ENCODE measurements at places on chromosomes 7 and 10.

DNA sequence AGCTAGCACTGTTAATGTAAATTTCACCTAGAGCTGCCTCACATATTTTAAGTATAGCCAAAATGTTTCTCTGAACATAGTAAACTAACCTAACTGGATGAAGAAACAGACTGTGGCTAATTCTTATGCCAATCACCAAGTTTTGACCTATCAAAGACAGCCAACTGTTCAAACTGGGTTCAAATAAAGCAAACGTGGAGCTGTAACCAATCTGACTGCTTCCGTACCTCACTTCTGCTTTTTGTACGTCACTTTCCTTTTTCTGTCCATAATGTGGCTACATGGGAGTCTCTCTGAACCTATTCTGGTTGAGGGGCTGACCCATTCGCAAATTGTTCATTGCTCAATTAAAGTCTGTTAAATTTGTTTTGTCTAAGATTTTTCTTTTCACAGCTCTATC is 66.3 kb upstream of the ETV1 start:
- DNase-seq: no peak

- no peak for DNase-seq
Measured at GRCh38 chr7:142002179-142002578, 6.5 kb downstream of the MGAM start.

- no peak for DNase-seq
Measured at GRCh38 chr10:3787816-3788215, 2.8 kb upstream of the KLF6 start.

DNA sequence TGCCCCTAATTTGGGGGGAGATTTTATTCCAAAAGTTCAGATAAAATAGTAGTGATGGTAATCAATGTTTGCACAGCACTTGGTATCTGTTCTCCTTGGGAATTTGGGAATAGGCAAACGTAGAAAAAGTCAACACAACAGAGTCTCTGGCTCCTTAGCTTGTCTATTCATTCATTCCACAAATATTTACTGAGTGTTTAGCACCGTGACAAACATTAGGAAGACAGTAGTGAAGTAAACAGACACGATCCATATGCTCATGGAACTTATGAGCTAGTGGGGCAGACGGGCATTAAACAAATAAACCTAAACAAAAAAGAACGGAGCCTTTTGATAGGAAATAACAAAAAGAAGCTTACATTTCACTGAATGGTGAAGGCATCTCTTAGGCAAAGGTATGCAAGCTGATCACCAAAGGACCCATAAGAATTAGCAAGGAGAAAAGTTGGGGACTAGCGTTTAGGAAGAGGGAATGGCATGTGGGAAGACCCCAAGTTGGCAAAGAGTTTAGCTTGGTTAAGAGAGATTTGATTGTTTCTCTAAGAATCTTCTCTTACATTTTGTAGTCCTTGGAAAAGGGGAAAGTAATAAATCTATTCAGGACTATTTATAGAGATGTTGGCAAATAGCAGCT is 243.9 kb upstream of the NPY start:
- no peak for DNase-seq

- DNase-seq: no peak
Measured at GRCh38 chr10:25028711-25029110, 12.3 kb downstream of the THNSL1 start.

DNA sequence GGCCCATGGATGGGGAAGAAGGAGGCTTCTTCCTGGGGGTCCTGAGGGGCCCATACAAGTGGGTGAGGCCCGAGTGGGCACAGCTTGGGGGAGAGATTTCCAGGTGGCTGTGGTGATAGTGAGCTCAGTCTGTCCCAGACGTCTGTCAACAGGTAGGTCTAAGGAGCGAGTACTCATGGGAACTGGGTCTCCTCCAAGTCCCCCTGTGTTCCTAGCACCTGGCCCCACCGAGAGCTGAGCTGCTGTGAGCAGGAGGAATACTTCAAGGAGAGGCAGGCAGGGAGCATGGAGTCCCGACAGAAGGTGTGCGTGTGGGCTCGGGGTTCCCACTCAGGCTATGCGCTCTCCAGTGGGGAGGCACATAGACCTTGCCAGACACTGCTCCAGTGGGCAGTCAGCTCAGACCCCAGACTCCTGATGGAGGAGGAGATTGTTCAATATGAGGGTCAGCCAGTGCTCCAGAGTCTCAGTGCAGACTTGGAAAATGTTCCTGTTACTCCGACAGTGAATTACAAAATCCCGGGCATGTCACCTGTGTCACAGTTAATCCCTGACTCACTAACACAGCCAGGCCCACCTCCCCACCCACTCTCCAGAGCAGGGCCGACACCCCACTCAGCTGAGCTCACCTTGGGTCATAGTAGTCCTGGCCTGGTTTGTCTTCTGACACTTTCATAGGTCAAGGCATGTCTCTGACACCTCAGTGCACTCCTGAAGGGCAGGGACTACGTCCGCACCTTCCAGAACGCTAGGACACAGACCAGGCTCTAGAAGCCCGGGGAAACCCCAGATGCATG is 28.2 kb upstream of the C10orf53 start:
- no peak for DNase-seq

GRCh38 chr7:95927756-95928155 is 155.4 kb downstream of the DYNC1I1 start:
- no peak for DNase-seq

- no peak for DNase-seq
Measured at GRCh38 chr7:94700926-94701554, 45.1 kb upstream of the SGCE start.

GRCh38 chr10:14180911-14181566 is 149.7 kb downstream of the FRMD4A start:
- no peak for DNase-seq

DNA sequence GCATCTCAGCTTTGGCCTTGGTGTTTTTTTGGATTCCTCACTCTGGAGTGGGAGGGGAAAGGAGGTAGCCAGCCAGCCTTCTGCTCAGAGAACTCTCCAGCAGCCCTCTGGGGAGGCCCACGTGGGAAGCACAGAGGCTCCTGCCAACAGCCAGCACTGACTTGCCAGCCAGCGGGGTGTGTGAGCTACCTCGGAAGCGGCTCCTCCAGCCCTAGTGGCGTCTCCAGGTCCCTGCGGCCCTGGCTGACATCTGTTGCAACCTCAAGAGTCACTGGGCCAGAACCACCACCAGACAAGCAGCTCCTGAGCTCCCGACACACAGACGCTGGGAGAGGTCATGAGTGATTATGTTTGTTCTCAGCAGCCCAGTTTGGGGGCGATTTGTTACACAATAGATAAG is 180.2 kb upstream of the FZD8 start:
- DNase-seq: peak; percentile 75

DNA sequence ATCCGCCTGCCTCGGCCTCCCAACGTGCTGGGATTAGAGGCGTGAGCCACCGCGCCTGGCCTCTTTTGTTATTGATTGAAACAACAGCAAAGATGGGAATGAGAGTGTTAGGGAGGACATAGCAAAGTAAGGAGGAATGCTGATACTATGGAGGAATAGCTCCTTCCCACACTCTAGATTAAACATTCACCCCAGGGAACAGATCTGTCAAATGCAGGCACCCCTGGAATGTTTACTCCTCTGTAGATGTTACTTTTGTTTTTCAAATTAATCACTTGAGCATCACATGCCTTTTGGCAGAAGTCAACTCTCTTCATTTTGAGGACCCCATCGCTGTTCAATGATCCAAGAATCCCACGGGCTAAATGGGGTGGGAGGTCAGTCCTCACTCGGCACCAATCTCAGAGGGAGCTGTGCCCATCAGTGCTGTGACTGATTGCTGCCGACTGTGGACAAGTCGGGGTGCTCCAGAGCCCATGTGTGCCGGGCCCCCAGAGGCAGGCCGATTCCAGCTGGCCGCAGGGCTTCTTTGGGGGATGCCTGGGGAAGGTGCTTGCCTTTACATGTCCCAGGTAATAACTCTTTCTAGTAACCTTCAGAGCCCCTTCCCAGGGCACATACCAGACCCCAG is 10.2 kb upstream of the COBL start:
- no peak for DNase-seq

GRCh38 chr7:70582927-70583895 is 548.7 kb upstream of the GALNT17 start:
- no peak for DNase-seq

DNA sequence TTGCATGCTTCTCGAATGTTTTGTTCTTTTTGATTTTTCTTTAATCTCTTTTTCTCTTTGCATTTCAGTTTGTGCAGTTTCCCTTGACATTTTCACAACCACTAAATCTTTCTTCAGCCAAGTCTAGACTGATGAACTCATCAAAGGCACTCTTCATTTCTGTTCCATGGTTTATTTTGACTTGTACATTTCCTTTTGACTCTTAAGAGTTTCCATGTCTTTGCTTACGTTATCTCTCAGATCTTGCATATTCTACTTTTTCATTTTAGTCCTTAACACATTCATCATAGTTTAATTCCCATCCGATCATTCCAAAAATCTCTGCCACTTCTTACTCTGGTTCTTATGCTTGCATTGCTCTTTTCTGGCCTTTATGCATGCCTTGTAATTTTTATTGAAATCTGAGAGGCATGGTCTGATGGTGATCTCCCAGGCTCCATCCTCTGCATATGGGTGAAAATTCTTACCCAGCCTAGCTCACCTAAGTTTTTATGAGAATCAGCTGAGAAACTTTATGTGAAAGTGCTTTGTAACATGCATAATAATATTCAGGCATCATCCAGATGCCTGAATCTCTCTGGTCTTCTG is 202.8 kb upstream of the IGFBP3 start:
- no peak for DNase-seq

All from skeletal muscle cell (primary cell).